Activated CD4-positive, alpha-beta T cell treated with anti-CD3 and anti-CD28 coated beads, Interleukin-2, Interleukin-4, amounts not matched to agents 100 ng/mL and 50 ng/mL, durations not matched to agents 16 hours and 8 hours (primary cell): ENCODE measurements at places on chromosomes 4 and X.

DNA sequence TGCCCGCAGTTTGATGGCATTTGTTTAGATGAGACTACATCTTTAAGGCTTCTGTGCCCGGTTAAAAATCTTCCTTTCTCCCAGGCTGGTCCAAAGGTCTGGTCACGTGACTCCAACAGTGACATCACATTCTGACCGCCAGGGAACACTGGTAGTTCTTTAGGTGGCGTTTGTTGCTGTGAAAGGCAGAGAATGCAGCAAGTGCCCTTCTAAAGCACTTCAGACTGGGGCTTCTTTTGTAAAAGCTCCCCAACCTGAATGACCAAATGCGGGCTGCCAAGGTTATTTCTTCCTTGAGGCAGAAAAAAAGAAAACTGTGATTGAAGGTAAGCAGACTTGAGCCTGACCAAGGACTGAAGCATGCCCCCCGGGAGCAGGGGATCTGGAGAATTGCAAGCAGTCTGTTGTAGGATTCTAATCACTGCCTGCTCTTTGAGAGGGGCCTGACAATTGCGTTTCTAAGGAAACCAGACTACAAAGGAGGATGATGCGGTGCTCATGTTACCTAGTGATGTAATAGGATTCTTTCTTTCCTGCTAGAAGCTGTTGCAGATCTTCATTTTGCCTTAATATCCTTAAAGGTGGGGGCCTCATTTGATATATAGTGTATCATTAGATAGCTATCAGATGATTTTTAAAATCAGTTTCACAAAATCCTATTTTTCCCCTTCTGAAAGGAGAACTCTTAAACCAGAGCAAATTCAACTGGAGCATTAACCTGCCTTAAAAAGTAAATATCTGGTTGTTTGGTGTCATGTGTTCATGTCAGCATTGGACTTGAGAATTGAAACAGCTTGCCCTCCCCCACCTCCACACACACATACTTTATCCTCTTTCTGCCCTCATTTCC is 133.1 kb downstream of the AKAP4 start:
- DNase-seq = no peak

- no peak for DNase-seq
Measured at GRCh38 chrX:8424912-8425311, 39.7 kb upstream of the VCX3B start.

DNA sequence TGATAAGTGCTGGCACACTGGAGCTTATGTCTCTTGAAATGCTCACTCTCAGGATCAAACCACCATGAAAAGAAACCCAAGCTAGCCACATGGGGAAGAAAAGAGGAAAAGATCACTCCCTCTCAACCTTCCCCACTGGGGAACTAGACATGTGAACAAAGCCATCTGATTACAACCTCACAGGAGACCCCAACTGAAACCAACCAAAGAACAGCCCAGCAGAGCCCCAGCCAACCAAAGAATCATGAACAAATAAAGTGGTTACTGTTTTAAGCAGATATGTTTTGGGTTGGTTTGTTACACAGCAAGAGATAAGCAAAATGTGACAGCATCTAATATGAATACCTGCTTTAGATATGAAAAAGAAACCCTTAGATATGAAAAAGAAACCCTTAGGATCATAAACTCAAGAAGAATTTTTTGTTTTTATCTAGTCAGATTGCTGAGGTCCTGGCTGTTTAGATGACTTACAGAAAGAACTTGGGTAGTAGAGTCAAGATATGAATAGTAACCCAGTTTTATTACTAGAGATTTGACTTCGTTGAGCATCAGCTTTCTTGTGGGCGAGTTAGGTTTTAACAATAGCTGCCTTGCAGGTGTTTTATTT is 23.7 kb upstream of the TLR7 start:
- no peak for DNase-seq

DNA sequence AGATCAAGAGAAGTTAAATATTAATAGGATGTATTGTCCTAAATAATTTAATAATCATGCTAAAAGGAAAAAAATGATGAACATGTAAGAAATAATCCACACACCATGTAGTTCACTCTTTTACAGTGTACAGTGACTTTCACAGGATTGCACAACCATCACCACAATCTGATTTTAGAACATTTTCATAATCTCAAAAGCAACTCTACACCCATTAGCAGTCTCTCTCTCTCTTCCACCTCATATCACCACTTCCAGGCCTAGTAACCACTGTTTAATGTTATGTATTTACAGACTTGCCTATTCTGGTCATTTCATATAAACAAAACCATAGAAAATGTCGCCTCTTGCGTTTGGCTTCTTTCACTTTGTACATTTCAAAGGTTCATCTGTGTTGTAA is 153.4 kb downstream of the FSTL5 start:
- no peak for DNase-seq

DNA sequence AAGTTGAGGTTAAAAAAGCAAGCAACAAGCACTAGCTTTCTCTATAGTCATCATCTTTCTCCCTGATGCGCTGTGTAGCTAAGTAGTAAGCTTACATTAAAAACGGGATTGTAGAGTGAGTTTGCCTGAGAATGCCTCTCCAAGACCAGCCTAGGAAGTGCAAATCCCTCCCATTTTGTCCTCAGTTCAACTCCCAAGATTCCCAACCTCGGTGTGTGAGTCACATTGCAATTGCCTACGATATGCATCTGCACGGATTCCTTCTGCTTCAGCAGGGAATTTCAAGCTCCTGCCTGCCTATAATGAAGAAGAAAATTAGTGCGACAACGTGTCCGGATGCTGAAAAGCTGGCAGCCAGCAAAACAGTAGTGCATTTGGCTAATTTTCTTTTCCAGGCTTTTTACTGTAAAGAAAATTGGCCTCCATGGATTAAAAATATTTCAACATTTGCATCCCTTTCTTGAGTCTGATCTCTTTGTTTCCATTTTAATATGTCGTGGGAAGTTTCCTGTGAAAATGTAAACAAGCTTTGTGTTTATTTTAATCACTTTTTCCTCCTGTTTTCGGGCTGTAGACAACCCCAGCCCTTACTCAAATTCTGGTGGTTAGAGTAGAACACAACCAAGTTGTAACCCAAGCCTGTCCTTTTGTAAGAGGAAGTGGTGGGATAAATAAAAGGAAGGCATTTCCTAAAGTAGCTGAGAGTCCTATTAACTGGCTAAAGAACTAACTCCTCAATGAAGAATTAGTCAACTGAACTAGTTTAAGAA is 58.4 kb upstream of the TET2 start:
- no peak for DNase-seq

GRCh38 chr4:174214101-174214878 is 69.2 kb downstream of the FBXO8 start:
- DNase-seq = peak; percentile 6

GRCh38 chr4:770022-770421 is 55.9 kb downstream of the CPLX1 start:
- DNase-seq = no peak

DNA sequence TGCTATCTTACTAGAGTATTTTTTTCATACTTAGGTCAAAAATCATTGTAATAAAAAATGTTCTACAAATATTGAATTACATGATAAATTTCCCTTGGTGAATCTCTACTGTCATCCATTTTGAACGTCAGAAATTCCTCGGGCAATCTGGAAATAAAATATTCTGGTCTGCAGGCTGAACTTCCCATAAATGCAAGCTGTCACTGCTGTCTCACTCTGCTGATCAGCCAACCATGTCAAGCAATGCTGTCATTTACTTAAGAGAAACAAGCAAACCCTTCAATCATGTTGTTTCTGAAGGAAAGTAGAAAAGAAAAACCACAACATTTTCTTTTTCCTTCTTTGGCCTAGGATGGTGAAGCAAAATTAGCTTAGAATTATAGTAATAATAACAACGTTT is 514.2 kb upstream of the GALNT7 start:
- no peak for DNase-seq

GRCh38 chrX:155231163-155231562 is 14.9 kb downstream of the VBP1 start:
- DNase-seq = no peak

- no peak for DNase-seq
Measured at GRCh38 chr4:119517361-119518229, 111.0 kb downstream of the PDE5A start.

GRCh38 chrX:46913667-46914066 is 1.4 kb downstream of the JADE3 start:
- no peak for DNase-seq

- no peak for DNase-seq
Measured at GRCh38 chr4:131248314-131248713, 1900.8 kb upstream of the PCDH10 start.

DNA sequence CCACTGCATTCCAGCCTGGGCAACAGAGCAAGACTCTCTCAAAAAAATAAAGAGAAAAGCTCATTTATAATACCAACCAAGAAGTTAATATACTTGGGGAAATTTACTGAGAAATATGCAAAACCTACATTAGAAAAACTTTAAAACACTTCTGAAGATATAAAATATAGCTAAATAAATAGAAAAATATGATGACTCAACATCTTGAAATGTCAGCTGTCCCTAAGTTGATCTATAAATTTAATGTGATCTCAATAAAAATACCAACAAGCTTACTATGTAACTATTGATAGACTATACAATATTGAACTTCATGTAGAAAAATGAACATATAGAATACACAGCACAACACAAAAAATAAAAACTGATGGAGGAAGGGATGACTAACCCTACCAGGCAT is 87.5 kb upstream of the INTU start:
- DNase-seq = no peak

GRCh38 chrX:22360129-22360528 is 87.4 kb downstream of the CBLL2 start:
- DNase-seq = no peak

DNA sequence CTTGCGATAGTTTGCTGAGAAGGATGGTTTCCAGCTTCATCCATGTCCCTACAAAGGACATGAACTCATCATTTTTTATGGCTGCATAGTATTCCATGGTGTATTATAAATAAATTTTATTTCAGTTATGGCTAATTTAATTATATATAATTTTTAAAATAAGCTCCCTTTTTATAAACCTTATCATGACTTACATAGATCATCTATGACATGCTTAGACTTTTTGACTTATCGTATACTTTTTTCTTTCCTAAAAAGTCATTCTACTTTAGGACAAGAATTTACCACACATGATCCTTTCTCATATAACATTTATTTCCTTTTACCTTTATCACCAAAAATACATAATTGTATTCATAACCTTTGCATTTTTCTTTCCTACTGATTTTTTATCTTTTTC is 376.5 kb downstream of the CCSER1 start:
- no peak for DNase-seq

DNA sequence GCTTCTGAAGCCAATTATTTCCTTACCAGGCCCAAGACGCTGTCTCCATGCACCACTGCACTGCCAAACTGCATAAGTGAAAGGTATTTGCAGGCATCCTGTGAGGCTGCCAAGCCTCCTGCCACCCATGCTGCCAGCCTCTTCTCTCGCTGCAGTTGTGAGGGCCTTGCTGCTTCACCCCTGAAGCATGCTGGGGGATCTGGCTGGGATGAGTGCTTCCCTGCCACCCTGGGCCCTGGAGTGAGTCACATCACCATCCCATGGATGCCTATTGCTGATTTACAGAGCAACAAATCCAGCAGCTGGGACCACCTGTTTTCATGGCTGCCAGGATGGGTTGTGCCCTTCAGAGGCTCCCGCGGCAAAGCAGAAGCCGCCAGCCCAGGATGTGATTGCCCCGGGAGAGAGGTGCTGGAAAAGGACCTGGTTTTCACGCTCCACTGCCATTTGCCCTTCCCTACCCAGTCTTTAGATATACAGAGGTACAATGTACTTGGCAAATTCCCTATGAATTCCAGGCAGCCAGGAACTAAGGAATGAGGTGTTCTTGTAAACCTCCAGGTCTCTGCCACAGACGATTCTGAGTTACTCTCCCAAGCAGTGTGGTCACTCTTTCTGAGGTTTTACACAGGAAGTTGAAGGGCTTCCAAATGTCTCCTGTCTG is 41.5 kb upstream of the PTCHD1 start:
- no peak for DNase-seq

GRCh38 chr4:7206911-7207567 is 14.7 kb downstream of the SORCS2 start:
- no peak for DNase-seq

DNA sequence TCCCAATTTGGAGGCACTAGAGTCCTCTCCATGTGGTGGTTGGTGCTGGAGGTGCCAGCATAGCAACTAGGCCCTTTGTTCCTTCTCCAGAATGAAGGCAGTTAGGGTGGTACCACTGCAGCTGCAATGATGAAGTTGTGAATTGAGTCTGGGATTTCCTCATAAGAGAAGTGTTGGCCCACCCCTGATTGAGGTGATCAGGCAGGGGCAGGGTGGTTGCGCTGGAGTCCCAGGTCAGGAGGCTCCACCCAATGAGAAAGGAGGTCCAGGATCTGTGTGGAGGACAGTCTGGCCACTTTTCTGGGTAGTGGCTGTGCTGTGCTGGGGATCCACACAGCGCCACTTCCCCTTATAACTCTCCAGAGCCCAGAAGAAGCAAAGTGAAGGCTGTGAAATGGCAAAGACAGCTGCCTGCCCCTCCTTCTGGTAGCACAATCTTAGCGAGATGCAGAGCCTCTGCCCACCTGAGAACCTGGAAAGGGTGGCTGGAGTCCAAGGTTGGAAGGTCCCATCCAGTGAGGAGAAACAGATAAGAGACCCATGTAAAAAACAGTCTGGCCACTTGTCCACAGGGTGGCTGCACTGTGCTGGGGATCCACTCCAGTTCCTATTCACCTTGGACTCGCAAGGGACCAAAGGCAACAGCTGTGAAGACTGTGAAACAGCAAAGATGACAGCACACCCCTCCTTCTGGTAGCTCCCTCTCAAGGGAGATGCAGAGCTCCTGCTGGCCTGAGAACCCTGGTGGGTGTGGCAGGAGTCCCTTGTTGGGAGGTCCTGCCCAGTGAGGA is 124.6 kb downstream of the RRAGB start:
- DNase-seq = no peak

GRCh38 chr4:7160439-7160838 is 31.9 kb upstream of the SORCS2 start:
- DNase-seq = no peak

GRCh38 chrX:23907111-23907497 is 634 bp downstream of the APOO start:
- no peak for DNase-seq

GRCh38 chr4:156825074-156825473 is 146.5 kb downstream of the PDGFC start:
- no peak for DNase-seq

DNA sequence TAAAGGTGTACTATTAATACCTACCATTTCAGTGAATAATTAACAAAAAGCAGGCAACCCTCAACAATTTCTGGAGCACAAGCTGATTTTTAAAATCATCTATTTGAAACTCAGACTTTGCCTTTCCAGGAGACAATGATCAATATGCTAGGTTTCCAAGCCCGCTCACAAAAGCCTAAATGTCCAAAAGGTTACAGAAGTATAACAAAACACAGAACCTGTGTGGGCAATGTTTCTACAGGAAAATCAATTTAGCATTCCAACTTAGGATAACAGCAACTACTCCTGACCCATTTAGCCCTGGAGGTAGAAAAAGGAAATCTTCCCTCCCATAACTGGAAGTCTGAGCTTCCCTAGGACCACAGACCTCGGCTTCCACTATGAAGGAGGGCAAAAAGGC is 3.9 kb downstream of the TAB3 start:
- DNase-seq = no peak

- DNase-seq = no peak
Measured at GRCh38 chr4:1805493-1806222, 12.6 kb downstream of the FGFR3 start.
